ELF-1 (cell line): ENCODE measurements at places on chromosomes 3 and 15.

GRCh38 chr3:33064929-33065328 is 32.0 kb downstream of the GLB1 start:
- no peak for DNase-seq

GRCh38 chr3:161314836-161315395 is 56.4 kb downstream of the SPTSSB start:
- DNase-seq, result no peak

DNA sequence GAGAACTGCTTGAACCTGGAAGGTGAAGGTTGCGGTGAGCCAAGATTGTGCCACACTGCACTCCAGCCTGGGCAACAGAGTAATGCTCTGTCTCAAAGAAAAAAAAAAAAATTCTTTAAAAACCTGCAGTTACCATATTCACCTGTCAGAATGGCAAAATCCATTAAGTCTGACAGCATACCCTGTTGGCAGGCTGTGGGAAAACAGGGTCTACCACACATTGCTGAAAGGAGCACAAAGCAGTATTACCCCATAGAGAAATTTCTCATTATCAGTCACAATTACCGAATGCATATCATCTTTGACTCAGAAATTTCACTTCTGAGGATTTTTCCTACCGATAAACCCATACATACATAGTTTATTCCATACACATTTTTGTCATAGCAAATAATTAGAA is 264.1 kb upstream of the SLCO3A1 start:
- no peak for DNase-seq

DNA sequence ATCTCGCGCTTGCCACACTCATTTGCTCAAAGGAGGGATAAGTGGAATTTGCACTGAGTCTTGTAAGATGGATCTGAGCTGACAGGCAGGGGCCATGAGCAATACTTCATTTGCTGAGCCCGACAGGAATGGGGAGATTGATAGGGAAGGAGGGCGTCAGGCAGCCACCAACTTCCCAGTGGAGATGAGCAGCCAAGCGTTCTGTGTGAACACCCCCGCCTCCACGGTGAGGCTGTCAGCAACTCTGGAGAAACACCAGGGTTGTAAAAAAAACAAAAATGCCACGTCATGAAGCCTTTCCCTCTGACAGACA is 36.8 kb downstream of the TLE3 start:
- no peak for DNase-seq

DNA sequence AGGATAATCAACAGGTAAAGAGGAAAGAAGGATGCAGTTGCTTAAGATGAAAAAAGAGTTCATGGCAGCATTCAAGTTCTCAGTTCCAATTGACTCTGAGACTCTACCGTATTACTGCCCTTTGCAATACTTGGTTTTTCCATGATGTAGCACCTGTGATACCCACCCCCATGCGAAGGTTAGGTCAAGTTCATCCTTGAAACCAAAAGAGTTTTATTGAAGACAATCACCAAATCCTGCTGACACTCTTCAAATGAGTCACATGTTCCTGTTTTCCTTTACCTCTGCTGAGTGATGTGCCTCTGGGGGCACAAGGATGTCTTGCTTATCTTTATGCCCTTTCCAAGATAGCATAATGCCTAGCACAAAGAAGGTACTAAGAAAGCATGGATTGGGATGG is 111.3 kb upstream of the SLC7A14 start:
- no peak for DNase-seq

GRCh38 chr3:27471923-27472550 is 12.1 kb downstream of the SLC4A7 start:
- DNase-seq, result no peak

DNA sequence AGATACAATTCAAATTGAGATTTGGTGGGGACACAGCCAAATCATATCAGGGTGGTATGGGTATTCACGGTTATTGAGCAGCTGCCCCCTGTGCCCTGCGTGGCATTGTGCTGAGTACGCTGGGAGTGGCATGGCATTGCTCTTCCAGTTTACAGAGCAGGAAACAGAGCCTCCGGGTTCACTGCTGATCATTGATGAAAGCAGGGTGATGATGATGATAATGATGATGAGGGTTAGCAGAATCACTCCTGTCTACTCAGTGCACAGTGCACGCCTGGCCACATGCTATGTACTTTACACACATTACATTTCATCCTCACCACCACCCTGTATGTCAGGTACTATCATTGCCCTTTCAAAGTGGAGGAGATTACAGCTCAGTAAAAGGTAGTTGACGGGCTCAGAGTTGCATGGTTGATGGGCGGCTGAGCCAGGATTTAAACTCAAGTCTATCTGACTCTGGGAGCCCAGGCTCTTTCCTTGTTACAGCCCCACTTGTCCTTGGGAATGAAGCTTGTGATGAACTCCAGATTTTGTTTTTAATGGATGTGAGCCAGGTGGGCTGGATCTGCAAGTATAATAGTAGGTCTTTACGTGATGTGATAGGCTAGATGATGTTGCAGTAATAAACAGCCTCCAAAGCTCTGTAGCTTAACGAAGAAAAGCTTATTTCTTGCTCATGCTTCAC is 87.6 kb upstream of the MYZAP start:
- no peak for DNase-seq

- no peak for DNase-seq
Measured at GRCh38 chr15:84731774-84732173, 15.8 kb upstream of the SEC11A start.

- no peak for DNase-seq
Measured at GRCh38 chr15:63727542-63727941, 106.2 kb downstream of the HERC1 start.

- DNase-seq, result peak; percentile 36
Measured at GRCh38 chr3:13092621-13093617, 19.7 kb upstream of the IQSEC1 start.

DNA sequence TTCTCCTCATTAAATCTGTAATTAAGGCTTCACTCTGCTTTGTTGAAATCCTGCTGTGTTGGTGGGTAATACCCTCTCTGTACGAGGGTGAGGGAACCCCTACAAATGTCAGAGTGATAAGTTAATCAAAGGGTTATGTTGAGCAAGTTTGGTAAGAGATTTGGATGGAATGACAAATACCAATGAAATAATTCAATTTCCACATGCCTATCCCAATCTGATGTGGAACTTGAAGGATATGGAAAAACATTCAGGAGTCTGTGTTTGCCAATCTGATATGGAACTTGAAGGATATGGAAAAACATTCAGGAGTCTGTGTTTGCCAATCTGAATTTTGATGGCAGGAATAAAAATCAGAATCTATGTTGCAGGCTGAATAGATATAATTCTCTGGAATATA is 910.2 kb downstream of the TUSC7 start:
- no peak for DNase-seq

DNA sequence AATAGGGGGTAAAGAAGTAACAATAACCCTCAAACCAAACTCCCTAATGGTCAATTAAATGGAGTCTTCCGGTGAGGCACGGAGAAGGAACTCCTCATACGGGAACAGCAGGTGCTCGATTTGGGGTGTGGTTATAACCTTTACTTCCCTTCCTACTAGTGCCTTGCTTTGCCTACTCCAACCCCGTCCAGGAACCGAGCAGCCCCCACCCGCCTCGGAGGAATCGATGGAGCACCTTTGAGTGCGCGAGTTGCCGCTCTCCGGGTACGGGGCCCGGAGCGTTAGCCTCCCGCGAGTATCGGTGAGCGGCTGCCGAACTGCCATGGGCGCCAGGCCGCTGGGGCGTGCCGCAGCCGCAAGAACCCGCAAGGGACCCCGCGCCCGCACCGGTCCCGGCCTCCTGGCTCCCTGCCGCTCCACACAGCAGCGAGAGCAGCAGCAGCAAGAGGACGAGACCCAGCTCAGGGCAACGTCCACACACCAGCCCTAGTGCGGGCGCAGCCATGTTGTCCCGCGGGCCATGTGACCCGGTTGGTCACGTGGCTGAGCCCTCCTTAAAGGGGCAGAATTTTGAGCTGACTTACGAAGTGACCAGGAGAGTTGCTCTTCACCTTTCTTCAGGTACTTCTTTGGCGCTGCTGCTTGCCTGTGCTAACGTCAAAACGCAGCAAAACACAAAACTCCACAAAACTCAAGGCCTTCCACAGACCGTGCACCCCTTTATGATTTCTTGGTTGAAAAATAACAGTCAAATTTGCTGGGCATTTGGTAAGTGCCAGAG is at the start of gene SUMF1:
Gene SUMF1, minus strand, starts transcription at position 529 of the 781 bp plus-strand sequence. Its CDS starts 24 bp downstream, at position 505.
- peak; percentile 85 for DNase-seq

DNA sequence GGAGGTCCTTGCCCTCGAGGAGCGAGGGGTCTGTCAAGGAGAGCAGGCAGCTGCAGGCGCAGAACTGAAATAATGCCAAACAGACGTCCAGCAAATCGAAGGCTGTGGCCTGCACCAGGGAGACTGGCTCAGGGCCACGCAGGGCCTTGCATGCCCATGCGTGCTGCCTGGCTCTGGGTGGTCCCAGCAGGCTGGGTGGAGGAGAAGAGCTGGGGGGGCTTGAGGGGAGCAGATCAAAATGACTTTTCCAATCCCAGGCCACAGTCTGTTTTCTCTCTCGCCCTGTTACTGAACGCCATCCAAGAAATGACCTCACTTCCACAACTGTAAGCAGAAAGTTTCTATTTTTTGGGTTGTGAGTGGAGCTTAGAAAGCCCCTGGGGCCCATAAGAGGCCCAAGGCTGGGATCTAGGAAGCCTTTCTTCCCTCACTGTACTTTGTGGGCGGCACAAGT is 96.9 kb upstream of the RPL32 start:
- DNase-seq, result no peak

DNA sequence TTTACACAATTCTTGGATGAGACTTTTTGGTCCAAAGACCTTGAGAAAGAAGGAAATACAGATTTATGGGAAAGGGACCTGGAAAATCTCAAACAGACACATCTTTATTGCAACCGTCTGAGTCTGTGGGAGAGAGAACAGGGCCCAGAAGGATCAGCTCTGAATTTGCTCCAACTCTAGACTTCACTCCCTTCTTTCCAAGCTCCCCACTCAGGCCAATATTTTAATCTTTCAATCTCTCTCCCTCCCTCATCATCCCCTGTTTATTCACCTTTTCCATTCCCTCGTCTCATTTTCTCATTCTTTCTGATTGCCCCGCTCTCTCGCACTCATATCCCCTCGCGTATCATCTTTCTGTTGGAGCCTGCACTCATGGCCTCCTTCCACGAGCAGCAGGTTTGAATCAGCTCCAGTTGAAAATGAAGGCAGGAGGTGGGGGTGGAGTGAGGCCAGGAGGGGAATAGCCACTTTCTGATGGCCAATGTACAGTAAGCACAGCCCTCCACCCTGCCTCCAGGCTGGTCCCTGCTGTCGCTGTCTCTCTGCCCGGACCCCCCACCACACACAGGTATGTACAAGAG is 63.6 kb upstream of the BOC start:
- DNase-seq, result peak; percentile 69
